ENCODE measurements at places on chromosomes 12 and 14.
A peak's percentile ranks its signal among the peaks of the same experiment; 100 is the strongest.

- no peak overlapping the region for H3K27ac ChIP-seq
- DNase-seq, result no peak
- H3K4me3 ChIP-seq, result no peak overlapping the region
- H3K4me1 ChIP-seq, result no peaks in the 10 kb centered on the region
These were observed 236.0 kb downstream of the ETNK1 start for GRCh38 chr12:22860926-22861325.

DNA sequence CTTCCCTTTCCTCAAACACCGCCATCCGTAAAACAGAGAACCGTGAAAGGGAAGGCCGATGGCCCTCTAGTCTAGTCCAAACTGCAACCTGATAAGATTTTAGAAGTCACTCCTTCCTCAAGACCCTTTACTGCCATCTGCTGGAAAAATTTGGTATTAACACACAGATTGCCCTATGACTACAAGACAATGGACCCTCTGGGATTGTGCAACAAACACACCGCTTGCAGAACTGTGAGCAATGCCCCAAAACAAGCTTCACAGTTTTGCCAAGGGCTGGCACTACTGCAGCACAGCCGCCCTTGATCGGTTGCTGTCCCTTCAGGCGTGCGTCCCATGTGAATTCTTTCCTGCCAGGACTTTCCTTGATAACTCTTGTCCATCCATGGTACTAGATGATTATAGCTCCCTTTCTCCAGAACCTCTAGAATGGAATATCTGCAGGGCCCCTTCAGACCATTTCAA is 23.1 kb downstream of the LLPH start:
- DNase-seq, result peak; percentile 33
- H3K4me3 ChIP-seq, result no peak overlapping the region
- peaks cover 1% of the 10 kb centered on the region for H3K4me1 ChIP-seq
- no peak overlapping the region for H3K27ac ChIP-seq

DNA sequence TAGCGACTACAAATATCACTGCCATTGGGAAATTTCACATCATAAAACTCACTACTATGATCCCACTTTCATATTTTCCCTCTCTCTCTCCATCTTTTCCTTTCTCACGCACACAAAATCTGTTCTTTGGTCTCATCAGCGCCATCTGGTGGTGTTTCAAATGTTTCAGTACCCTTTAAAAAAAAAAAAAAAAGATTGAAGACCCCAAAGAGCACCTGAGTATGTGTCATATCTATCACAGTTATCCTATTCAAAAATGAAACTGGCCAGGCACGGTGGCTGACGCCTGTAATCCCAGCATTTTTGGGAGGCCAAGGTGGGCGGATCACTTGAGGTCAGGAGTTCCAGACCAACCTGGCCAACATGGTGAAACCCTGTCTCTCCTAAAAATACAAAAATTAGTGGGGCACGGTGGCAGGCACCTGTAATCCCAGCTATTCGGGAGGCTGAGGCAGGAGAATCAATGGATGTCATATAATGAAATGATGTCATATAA is 72.4 kb downstream of the TTC9 start:
- DNase-seq, result peak; percentile 29
- H3K27me3 ChIP-seq, result peaks cover 4% of the 10 kb centered on the region
- H3K4me3 ChIP-seq, result no peak overlapping the region
- peaks cover 9% of the 10 kb centered on the region for H3K4me1 ChIP-seq

DNA sequence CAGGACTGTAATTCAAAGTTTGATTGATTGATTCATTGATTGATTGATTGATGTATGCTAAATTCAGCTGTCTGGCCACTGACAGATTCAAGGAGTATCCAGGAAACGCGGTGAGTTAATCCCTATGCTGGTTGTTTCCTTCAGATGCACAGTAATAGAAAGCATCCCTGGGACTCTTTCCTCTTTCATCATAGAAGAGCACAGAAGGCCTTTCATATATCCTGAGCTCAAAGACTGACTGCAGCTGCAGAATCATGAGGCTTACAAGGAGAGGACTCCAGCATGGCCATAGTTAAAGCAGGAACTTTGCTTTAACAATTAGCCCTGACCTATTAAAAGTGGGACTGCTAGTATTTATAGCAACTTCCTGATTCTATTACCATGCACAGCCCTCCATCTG is 187.7 kb upstream of the TMTC1 start:
- H3K27ac ChIP-seq, result no peak overlapping the region
- H3K36me3 ChIP-seq, result no peaks in the 10 kb centered on the region
- H3K4me1 ChIP-seq, result no peaks in the 10 kb centered on the region

- H3K27me3 ChIP-seq, result no peaks in the 10 kb centered on the region
- H3K36me3 ChIP-seq, result peaks cover 17% of the 10 kb centered on the region
- no peak for DNase-seq
- no peak overlapping the region for H3K4me3 ChIP-seq
- no peak overlapping the region for H3K27ac ChIP-seq
- peaks cover 1% of the 10 kb centered on the region for H3K4me1 ChIP-seq
These were observed 58.6 kb downstream of the GXYLT1 start for GRCh38 chr12:42086031-42086430.

- H3K27me3 ChIP-seq, result no peaks in the 10 kb centered on the region
- peaks cover 52% of the 10 kb centered on the region for H3K4me1 ChIP-seq
- DNase-seq, result no peak
These were observed 7.3 kb upstream of the C12orf50 start for GRCh38 chr12:88036353-88036965.

Data from activated naive CD8-positive, alpha-beta T cell treated with anti-CD3 and anti-CD28 coated beads for 36 hours (primary cell).